ENCODE measurements at places on chromosomes 1 and 21.
A peak's percentile ranks its signal among the peaks of the same experiment; 100 is the strongest.

DNA sequence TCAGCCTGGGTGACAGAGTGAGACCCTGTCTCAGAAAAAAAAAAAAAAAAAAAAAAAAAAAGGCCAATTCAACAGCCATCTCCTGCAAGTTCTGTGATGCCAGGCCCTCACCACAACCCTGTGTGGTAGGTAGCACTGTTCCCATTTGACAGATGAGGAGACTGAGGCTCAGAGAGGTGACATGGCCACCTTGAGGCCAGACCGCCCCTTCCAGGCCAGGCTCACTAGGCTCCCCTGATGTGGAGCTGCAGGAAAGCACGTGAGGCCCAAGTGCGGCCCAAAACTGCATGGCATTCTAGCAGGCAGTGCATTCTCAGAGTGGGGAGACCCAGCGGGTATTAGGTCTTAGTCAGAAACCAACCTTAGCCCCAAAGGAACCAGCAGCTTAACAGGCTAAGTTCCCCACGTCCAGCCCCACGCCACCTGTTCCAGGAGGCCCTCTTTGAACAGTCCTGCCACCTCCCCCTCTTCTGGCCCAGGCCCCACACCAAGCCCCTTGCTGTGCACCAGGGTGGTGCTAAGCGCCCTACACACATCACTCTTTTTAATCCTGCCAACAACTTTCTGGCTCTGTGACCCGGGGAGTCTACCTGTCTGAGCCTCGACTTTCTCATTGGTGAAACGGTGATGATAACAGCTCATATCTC, 11.7 kb upstream of the ECE1 start:
- DNase-seq: no peak

DNA sequence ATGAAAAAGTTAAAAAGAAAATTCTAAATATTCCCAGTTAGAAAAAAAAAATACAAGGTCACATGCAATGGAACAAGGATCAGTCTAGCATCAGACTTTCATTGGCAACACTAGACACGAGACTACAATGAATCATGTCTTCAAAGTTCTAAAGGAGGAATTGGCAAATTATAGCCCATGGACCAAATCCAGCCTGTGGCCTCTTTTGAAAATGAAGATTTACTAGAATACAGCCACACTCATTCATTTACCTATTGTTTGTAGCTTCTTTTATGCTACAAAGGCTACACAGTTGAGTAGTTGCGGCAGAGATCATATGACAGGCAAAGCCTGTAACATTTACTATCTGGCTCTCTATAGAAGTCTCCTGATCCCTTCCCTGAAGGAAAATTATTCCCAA, 71.4 kb downstream of the MRPL39 start:
- DNase-seq: no peak

GRCh38 chr1:38272515-38272914, 225.9 kb upstream of the POU3F1 start:
- no peak for DNase-seq

- no peak for DNase-seq
Observed at GRCh38 chr1:154586641-154587040, 19.1 kb downstream of the CHRNB2 start.

- peak; percentile 77 for DNase-seq
Observed at GRCh38 chr21:43598416-43599120, 60.7 kb downstream of the HSF2BP start.

DNA sequence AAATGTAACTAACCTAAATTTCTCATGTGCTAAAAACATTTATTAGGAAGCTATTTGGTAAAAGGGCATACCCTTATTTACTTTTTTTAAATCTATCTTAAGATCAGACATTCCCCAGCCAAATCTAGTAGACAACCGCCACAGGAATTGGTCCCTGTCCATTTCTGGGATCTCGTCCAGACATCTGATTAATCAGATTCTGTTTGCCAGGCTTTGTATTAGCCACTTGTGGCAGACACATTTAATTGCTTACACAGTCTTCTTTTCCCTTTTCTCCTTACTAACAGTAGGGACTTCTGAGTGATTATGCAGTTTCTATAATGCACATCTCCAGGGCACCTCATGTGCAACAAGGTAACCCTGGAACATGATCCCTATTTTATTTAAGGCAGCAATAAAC, 449.0 kb upstream of the RGS18 start:
- DNase-seq: no peak

DNA sequence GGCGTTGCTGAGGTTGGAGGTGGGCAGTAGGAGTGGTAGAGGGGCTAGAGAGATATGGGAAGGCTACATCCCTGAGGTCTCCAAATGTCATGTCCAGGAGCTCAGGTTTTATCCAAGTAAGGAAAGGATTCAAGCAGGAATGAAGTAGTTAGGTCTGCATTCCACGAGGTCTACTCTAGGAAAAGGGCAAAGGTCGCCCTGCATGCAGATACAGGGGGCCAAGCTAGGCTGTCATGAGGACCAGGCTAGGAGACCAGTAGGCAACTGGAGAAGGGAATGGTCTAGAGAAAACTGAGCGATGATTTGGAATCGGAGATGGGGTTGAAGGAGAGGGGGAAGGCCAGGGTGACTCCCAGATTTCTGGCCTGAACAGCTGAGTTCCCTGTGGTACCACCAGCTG, 48.7 kb downstream of the IRF2BP2 start:
- DNase-seq: no peak

DNA sequence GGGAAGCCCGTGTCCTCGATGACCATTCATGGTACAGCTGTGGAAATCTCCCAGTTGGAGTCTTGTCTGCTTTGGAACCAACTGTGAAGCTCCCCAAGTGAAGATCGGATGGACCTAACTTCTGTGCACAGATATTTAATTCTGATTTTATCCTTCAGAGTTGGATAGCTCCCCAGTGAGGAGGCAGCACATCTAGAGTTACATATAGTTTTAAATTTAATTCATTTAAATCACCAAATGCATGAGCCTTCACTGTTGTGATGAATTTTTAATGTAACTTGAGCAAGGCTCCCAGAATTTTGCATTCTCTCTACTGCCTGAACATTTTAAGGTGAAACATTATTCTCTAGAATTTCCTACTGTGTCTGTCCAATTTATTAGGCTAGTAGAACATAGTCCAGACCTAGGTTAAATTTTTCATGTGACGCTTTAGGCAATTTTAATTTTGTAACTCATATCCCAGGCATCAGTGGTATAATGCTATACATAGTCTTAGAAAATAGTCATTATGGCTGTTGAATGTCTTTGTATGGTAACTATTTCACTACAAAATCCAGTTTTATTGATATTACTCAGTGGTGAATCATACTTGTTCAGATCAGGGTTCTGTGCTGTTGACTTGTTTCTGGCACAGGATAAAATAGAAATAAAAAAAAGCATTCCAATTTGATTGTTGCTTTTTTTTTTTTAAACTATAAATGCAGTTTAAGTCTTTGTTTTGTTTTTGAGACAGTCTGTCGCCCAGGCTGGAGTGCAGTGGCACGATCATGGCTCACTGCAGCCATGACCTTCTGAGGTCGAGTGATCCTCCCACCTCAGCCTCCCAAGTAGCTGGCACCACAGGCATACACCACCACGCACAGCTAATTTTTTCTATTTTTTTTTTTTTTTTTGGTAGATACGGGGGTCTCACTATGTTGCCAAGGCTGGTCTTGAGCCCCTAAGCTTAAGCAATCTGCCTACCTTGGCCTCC, 66.9 kb downstream of the PRDM2 start:
- DNase-seq: no peak

DNA sequence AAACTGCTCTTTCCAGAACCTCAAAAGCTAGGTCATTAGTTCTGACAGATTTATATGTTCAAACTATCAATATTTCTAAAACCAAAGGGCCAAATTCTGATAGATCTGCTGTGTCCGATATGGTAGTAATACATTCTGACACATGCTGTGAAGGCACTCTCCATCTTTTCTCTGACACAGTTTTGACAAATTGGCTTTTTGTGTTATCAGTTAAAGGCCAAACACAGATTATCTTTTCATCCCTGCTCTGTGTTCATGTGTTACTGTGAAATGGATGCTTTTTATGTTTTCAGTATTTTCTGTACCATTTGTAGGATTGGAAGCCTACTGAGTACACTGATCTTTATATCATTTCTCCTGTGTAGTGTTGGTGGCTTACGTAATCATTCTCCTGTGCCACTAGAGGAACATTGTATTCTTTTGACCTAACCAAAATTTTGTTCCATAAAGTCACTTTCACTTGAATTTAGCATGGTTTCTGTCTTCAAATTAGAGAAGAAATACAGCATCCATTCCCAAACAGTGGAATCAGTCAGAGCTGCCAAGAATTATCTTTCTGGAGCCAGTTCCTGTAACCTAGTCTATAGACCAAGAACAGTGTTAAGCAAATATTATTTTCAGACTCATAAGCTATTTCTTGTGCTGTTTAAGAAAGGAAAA, 137.2 kb downstream of the ADGRL2 start:
- DNase-seq: no peak

GRCh38 chr1:46556822-46557221, 5.4 kb upstream of the KNCN start:
- DNase-seq: peak; percentile 52

- DNase-seq: no peak
Observed at GRCh38 chr1:116347696-116348095, 25.3 kb upstream of the ATP1A1 start.

DNA sequence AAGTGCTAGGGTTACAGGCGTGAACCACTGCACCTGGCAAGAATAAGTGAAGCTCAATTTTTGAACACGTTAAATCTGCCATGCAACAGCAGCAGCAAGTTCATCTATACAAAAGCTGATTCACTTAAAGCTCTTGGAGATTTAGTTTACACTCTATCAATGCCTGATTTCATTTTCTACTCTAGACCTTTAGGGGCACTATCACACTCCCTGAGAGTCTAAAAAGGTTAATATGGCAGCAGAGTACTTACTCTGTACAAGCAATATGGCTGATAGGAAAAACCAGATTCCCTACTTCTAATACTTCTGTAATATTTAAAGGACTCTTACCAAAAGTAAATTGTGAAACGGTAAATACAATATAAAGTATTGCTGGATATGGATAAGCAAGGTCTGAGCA, 4.8 kb downstream of the RBM34 start:
- no peak for DNase-seq

DNA sequence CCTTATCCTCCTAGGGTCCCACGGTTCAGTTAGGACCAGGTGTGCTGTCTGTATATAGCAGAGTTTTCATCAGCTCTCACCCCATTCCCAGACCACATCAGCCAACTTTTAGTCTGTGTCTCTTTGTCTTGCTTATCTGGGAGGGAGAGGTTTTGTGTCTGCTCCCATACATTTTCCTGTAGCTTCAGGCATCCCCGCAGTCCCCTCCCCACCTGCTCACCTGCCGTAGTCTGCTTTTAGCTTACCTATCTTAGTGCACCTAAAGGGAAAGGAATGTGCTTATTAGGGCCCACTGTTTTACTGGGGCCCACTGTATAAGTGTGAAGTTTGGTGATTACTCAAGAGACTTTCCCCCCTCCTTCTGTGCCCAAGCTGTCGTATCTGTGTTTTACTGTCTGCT, 225.1 kb downstream of the PLA2G4A start:
- no peak for DNase-seq

DNA sequence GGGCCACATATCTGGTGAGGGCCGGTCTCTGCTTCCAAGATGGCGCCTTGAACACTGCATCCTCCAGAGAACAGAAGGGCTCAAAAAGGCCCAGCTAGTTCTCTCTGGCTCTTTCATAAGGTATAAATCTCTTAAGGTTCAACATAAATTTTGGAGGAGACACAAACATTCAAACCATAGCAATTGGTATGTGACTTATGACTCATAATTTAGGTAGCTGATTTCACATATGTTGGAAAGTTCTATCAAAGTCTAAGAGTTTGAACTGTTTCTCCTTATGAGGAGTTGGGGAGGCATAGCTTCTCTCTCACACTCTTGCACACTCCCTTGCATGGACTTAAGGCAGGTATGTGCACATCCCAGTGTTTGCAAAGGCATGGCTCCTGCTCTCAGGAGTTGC, 5.1 kb upstream of the FYB2 start:
- DNase-seq: no peak

DNA sequence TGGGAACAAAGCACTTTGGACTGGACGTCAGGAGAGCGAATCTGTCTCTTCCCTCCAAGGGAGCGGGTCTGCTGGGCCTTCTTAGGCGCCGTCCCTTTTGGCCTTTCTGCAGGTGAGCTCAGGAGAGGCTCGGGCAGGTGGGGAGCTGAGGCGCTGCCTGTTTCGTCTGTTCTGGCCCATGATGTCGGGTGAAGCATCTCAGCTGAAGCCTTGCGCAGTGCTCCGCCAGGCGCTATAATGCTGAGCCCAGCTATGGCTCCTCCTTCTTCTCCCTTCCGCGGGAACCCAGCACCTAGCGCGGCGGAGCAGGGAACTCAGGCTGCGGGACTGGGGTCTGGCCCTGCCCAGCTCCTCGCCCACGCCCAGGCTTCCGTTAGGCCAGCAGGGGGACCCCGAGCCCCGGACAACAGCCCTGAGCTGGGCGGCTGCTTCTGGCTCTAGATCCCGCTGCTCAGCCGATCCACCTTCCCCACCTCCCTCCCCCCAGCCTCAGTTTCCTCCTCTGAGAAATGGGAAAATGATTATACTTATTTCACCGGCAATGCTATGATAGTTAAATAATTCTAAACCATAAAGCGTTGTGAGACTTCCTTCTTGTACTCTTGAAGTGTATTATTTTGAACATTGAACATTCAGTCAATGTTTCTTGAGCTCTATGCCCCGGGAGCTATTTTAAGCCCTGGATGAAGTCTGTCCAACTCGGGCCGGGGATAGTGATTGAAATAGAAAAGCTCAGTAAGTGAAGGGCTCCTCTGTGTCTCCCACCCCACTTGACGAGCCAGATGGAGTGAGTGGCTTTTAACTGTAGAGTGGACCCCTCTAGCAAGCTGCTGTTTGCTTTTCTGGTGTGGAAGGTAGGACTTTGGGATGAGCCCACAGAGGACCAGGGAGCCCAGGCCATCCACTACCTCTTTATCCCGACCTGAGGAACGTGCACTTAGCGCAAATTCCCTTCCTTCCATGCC, 9.6 kb upstream of the ADORA1 start:
- DNase-seq: peak; percentile 14
